ENCODE measurements at places on chromosomes 7 and 10. TPM values are rescaled to one million over a fixed set of nuclear protein-coding genes. Genes with fewer than 3 reads are reported as not detected.

Gene GRID2IP
- 0.35 TPM for total RNA-seq

Gene FZD8
- total RNA-seq = 16.4 TPM

Gene CCM2
- total RNA-seq = 43.4 TPM

Gene TMEM184A
- total RNA-seq = 7.9 TPM

Gene C10orf53
- total RNA-seq = not detected

- no peak for DNase-seq
These were observed 119.2 kb downstream of the TMEM178B start for GRCh38 chr7:141193066-141193465.

- DNase-seq = no peak
These were observed 2.2 kb upstream of the SKIDA1 start for GRCh38 chr10:21527598-21528235.

DNA sequence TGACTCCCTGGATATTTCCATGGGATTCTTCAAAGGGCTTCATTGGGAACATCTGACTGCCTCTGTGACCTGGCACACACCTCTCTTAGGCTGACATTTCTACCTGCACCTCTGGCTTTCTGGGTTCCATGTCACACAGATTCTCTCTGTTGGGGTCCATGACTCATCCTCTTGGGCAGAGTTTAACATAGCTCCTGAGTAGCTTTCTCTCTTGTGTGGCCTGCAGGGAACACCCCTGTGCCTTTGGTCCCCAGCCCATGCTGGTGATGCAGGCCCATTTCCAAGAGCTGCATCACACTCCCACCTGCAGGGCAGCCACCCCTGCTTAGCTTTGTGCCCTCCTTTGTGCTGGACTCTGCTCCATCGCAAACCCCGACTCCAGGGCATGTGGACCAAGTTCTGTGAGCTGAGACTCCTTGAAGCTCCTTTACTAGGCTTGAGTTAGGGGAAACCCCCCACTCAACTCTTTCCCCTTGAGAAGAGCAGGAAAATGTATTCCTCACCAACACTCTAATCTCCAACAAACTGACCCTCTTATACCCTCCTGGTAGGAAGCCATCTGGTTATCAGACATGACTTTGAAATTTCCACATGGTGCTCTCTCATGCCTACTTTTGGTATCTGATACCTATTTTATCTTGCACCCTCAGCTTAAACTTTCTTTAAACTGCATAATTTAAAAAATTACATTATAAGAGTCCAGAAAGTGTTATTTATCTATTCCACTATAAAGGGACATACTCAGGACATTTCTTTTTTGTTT, 93.3 kb downstream of the ZNF777 start:
- DNase-seq = no peak

Gene SFRP5
- 1.9 TPM for total RNA-seq

Gene NAT16
- not detected for total RNA-seq

GRCh38 chr7:94588075-94588474, 67.9 kb downstream of the SGCE start:
- DNase-seq = no peak

GRCh38 chr10:21452203-21452602, 73.3 kb downstream of the SKIDA1 start:
- DNase-seq = no peak

GRCh38 chr7:2938514-2939192, 94.5 kb upstream of the GNA12 start:
- DNase-seq = no peak

GRCh38 chr10:97336942-97337831, 2.7 kb upstream of the FRAT2 start:
- no peak for DNase-seq

Gene LIPF
- not detected for total RNA-seq

Gene OR6B1
- not detected for total RNA-seq

- DNase-seq = no peak
These were observed 83.1 kb downstream of the SNX10 start for GRCh38 chr7:26374647-26375373.

GRCh38 chr10:132938472-132939339, 3.7 kb downstream of the CFAP46 start:
- peak; percentile 70 for DNase-seq

- no peak for DNase-seq
These were observed 187.6 kb upstream of the KLF14 start for GRCh38 chr7:130921391-130922180.

DNA sequence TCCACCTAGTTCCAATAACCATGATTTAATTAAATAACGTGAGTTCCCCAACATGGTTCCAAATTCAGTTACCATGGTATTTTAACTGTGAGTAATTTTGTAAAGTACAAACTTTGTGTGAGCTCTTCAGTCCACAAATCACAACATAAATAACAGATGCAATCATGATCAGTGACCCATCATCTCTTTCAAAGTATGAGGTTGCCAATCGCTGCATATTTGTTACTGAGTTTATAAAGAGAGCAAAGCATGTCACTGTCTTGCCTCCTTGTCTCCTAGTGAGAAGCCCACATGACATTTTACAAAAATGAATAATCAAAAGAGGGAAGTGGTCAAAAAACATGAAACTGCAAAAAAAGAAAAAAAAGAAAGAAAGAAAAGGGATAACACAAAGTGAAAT, 69.1 kb upstream of the PDSS1 start:
- no peak for DNase-seq

Gene TNRC18
- 102 TPM for total RNA-seq

DNA sequence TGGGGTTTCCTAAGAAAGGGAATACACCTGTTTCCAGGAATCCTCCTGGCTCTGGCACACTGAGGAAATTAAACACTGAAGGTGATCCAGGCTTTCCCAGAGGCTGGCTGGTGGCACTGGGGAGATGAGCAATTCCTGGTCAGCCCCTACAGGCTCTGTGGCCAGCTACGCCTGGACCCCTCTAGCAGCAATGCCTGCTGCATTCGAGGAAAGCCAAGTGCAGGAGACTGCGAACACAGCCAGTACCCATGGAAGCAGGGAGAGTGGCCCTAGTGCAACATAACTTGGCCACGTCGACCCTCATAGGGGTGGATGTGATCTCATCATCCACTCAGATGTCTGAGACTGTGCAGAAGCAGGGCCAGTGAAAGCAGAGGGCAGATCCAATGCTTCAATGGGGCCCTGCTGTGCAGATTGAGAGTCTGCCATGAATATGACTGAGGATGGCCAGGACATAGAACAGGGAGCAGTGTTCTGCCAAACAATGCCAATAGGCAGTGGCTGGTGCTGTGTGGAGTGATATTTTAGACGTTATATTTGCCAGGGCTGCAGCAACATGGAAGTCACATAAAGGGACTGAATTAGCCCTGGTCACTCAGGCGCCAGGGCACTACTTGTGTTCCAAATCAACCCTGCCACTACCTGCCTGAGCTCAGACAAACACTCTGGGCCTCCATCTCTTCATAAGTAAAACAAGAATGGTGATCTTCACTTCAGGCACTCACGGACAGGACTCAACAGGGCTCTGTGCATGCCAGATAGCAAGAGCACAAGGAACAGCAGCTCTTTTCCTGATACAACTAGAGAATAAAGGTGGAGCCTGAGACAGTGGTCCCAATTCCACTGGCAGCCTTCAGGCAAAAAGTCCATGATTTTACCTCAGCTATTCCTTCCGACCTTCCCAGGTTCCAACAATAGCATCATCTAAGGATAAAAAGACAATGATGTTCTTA, 2.4 kb downstream of the ZNF488 start:
- no peak for DNase-seq

Gene IL6
- total RNA-seq = 9.4 TPM

DNA sequence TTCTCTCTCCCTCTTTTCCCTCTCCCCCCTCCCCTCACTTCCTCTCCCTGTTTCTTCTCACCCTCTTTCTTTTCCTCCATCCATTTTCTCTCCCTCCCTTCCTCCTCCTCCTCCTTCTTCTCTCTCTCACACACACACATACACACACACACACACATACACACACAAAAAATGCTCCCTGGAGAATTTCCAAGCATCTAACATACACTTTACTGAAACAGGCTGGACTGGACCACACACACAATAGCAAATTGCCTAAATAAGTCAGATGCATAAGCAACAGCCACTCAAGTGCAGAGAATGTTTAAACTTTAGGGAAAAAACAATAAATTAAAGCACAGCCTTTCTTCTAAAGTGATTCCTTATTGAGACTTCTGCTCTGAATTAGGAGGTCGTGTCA, 267.7 kb downstream of the FGFR2 start:
- DNase-seq = peak; percentile 81

Gene RBP3
- not detected for total RNA-seq

GRCh38 chr7:1814089-1814811, 144.2 kb downstream of the ELFN1 start:
- DNase-seq = no peak

Gene IPMK
- total RNA-seq = 4.7 TPM

Gene NKX2-3
- not detected for total RNA-seq

GRCh38 chr7:65250216-65250615, 123.4 kb upstream of the ZNF92 start:
- DNase-seq = no peak

GRCh38 chr7:3250725-3251124, 50.3 kb upstream of the SDK1 start:
- DNase-seq = no peak

DNA sequence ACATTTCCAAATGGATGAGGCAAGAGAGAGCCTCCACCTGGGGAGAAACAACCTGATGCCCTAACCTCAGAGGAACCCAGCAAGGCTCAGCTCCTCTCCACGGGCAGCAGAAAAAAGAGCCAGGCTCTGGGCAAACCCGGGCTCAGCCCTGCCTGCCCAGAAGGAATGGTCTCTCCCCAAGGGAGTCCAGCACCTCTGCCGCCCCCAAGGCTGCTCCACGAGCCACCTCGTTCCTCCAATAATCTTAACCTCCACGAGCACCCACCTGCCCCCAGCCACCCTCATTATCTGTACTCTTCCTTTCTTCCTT, 154.2 kb downstream of the GRID1 start:
- no peak for DNase-seq

DNA sequence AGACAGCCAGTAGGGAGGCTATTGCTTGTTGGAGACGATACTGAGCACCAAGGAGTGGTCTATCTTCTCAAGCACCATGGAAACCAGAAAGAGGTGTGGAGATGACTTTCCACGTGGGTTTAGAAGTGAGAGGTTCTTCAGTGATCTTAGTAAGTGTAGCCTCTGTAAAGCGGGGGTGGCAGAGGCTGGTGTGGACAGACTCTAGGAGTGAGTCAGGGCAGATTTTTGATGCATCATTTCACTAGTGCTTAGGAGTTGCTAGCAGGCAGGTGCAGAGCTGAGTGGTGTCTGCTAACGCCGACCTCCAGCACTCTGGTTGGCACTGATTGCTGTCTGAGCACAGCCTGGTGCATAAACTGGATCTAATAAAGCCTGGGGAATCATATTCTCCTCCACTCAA, 78.4 kb upstream of the ADO start:
- DNase-seq = no peak

Gene SPDYE6
- total RNA-seq = not detected

Gene ODAD2
- total RNA-seq = 0.29 TPM

Gene SPDYE8
- not detected for total RNA-seq

GRCh38 chr10:2867788-2868299, 199.5 kb upstream of the PFKP start:
- DNase-seq = no peak

Data from left lung (tissue), 14 donors.